C1 segment of cervical spinal cord (tissue), 14 donors: ENCODE measurements at places on chromosomes 12 and 14.

DNA sequence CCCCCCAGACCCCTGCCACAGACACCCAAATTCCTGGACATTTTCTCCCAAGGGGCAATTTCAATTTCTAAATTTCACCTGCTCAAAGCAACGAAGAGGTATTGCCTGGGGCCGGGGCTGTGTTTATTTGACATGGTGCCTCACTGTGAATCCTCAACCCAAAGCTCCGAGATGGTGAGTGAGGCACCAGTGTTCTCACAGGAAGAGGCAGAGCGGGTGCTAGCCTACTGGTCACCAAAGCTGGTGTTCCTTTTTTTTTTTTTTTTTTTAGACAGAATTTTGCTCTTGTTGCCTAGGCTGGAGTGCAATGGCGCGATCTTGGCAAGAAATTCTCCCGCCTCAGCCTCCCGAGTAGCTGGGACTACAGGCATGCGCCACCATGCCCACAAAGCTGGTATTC lies 14.8 kb upstream of the SH2B3 start:
- DNase-seq: no peak

- DNase-seq: no peak
Measured at GRCh38 chr12:109540526-109541412, 32.5 kb downstream of the MMAB start.

DNA sequence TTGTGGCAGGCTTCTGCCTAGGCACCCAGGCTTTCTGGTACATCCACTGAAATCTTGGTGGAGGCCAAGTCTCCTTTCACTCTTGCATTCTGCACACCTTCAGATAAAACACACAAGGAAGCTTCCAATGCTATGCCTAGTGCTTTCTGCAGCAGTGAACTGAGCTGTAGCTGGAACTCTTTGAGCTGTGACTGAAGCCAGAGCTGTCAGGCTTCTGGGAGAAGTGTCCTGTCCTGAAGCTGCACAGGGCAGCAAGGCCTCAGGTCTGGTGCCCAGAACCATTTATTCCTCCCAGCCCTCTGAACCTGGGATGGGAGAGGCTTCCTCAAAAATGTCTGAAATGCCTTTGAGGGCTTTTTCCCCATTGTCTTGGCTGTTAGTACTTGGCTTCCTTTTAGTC lies 941.7 kb downstream of the LRFN5 start:
- no peak for DNase-seq

DNA sequence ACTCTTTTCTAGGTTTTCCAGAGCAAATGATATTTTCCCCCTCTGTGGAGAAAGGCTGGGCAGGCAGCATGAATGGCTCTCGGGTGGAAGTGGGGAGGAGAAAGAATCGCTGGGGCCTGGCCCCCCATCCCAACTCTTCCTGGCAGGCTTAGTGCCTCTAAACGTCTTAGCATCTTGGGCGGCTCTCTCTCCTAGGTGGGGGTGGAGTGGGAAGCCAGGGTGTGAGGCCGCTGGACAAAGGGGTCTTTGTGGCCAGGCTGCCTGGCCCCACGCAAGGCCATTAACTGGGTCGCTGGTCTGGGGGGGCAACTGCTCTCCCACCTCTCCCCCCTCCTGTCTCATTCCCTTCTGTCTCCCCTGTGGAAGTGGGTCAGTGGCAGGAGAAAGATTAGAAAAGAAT lies 4.7 kb downstream of the LRP1-AS start:
- no peak for DNase-seq

DNA sequence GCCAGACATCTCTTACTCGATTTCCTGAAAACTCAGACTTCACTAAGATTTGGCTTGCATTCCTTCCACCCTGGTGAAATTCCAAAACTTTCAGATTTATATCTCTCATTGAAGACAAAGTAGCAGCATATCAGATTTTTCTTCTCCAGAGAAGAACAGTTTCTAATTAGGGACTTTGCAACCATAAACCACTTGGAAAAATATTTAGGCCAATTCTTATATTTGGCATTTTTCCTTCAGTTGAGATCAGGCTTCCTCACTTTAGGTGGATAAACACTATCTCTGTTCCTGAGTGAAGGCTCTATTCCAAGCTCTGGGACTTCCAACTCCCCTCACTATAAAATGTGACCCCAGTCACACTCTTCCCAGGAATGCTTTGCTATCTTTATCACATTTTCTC lies 1434.3 kb upstream of the FLRT2 start:
- DNase-seq: no peak

GRCh38 chr14:29724991-29725390 lies 202.7 kb downstream of the PRKD1 start:
- no peak for DNase-seq

- DNase-seq: no peak
Measured at GRCh38 chr12:105315726-105316125, 14.8 kb upstream of the C12orf75 start.

GRCh38 chr12:123063535-123063934 lies 83.1 kb downstream of the ARL6IP4 start:
- DNase-seq: no peak

DNA sequence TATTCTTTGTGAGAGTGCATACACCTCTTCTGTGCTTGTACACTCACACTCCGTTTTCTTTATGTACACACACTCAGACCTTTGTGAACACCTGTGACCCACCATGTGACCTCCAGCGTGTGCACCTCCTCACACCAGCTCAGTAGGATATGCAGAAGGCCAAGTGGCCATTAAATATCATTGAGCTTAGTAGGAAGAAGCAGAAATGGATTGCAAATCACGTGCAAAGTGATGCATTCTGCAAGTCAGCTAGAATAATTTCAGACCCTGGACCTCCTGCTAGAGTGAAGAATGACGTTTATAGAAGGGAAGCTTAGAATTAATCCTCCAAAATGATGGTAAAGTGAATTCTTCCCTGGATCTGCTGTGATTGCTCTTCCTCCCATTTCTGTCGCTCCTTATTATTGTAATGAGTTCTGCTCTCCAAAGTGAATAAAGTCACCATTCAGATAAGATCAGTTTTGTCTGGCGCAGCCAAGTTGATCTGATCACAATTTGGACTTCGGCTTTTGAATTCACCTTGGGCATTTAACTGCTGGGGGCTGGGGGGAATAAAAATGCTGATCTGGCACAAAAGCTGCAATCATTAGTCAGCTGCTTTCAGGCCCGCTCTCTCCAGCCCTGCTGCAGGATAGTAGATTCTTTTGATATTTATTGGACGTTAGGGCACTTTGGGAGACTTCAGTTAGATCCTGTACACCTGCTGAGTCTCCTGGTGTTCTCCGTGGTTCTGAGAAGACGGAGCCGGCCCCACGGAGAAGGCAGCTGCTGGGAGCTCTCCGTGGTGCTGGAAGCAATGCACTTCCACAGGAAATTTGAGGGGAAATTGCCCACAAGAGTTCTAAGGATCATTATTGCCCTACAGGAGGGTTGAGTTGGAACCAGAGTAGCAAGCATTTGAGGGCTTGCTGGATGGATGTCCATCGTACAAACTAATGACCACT lies 12.4 kb upstream of the NRXN3 start:
- no peak for DNase-seq

GRCh38 chr14:43877351-43877960 lies 629.6 kb downstream of the FSCB start:
- DNase-seq: no peak

DNA sequence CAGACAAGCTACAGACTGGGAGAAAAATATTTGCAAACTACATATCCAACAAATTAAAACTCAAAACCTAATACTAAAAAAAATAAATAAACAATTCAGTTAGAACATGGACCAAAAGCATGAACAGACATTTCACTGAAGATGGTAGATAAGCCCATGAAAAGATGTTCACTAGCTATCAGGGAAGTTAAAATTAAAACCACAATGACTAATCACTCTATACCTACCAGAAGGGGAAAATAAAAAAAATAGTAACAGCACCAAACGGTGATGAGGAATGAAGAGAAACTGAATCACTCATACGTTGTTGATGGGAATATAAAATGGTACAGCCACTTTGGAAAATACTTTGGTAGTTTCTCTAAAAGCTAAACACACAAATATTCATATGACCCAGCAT lies 31.1 kb upstream of the DHRS7 start:
- no peak for DNase-seq
